ENCODE measurements at places on chromosomes 1 and 21. TPM values are rescaled to one million over a fixed set of nuclear protein-coding genes. Genes with fewer than 3 reads are reported as not detected.

AMY1C gene
- not detected for total RNA-seq

FCMR gene
- total RNA-seq: 1.8 TPM

DNA sequence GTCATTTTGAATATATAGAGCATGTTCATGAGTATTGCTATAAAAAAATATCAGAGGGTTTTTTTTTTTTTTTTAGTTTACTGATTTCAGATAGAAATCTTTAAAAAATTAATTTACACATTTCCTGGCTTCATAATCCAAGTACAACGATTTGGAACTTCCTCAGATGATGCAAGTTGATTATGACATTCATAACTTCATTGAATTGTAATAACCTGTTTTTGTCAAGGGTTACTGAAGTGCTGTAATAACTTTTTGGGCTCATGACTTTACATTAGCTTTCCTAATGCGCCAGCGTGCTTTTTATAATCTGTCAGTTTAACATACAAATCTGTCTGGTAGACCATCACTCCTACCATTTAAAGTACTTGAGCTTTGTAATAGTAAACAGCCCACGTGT is 81.3 kb downstream of the SASS6 start:
- no peaks in the 10 kb centered on the region for H3K36me3 ChIP-seq
- H3K4me1 ChIP-seq: no peaks in the 10 kb centered on the region
- H3K27ac ChIP-seq: no peak overlapping the region
- DNase-seq: no peak
- H3K27me3 ChIP-seq: no peaks in the 10 kb centered on the region

GRCh38 chr1:93078203-93078602 is 880 bp upstream of the MTF2 start:
- no peaks in the 10 kb centered on the region for H3K27me3 ChIP-seq
- peak overlapping the region; percentile 68 for H3K4me3 ChIP-seq
- no peak for DNase-seq
- H3K36me3 ChIP-seq: no peaks in the 10 kb centered on the region

GRCh38 chr1:113125517-113125916 is 52.5 kb downstream of the LRIG2 start:
- H3K36me3 ChIP-seq: no peaks in the 10 kb centered on the region
- peak overlapping the region; percentile 1 for H3K27ac ChIP-seq
- no peaks in the 10 kb centered on the region for H3K4me1 ChIP-seq

DNA sequence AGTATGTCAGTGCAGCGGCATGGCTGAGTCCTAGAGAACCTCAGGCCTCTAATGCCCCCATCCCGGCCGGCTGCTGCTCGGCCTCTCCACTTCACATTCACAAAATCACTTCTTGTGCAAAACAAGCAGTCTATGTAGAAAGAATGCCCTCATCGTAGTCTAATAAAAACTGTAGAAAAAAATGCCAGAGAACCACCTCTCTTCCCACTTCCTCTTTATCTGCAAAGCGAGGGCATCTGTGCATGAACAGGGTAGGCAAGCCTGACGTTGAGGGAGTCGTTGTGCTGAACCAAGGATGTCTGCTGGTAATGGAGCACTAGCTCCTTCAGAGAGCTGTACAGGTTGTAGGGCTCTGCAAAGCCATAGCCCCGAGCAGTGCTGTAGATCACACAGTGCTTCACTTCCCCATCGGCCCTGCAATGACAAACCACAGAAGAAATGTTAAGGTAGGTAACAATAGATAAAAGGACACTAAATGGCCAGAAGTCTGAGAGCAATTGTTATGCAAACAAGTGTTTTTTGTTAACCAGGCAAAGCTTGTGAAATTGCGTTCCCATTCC is 88.9 kb downstream of the PIK3R3 start:
- DNase-seq: no peak
- no peaks in the 10 kb centered on the region for H3K4me1 ChIP-seq
- no peaks in the 10 kb centered on the region for H3K36me3 ChIP-seq
- H3K27ac ChIP-seq: no peak overlapping the region
- no peak overlapping the region for H3K4me3 ChIP-seq

GRCh38 chr1:2564815-2565374 is 8.7 kb downstream of the TNFRSF14 start:
- no peaks in the 10 kb centered on the region for H3K4me1 ChIP-seq
- H3K27ac ChIP-seq: no peak overlapping the region
- H3K4me3 ChIP-seq: no peak overlapping the region
- no peaks in the 10 kb centered on the region for H3K36me3 ChIP-seq

GRCh38 chr21:29085106-29085752 is 11.8 kb upstream of the CCT8 start:
- H3K4me1 ChIP-seq: no peaks in the 10 kb centered on the region
- H3K36me3 ChIP-seq: no peaks in the 10 kb centered on the region
- no peak overlapping the region for H3K4me3 ChIP-seq

DNA sequence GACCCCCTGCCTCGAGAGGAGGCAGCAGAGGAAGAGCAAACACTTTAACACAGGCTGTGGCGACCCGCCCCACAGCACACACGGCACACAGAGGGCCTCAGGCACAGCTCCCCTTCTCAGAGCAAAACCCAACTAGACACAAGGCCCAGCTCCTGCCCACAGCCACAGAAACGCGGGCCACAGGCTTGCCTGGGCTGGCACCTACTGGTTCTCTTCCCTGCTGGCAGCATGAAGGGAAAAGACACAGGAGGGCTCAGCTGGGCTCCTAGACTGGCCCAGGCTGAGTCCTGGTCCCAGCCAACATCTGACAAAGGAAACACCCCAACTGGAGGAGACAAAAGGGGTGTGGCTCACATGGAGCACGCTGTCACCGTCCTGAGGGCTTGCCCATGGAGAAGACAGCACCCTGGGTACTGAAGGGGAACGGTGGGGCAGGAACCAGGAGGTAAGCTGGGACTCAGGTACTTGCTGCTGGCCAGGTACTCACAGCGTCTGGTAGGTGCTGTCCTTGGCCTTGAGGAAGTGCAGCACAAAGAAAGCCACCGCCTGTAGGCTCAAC is 3.5 kb downstream of the CD164L2 start:
- H3K27ac ChIP-seq: no peak overlapping the region
- H3K36me3 ChIP-seq: no peaks in the 10 kb centered on the region
- no peaks in the 10 kb centered on the region for H3K4me1 ChIP-seq
- no peak overlapping the region for H3K4me3 ChIP-seq
- DNase-seq: no peak

DNA sequence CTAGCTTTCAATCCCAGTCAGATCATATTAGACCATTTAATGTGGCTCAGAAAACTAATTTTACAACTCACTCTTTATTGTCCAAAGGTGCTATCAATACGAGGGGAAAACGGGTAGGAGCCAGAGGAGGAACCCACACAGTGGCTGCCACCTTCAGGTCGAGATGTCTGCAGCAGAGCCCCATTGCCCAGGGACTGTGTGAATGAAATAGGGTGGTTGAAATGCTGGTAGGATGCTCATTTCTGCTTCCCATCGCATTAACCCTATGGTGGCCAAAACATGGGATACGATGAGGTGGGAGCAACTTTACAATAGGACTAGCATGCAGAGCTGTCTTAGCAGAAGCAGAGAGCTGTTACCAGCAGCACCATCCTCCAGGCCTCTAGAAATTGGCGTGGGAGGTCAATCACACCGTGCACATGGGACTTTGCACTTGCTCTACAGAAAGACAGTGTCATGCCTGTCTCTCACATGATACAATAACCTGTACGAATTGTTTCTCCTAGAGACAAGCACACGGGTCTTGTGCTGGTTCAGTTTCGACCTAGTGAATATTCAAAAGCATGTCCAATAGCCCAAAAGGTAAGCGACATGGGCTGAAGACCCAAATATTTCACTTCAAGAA is 69.5 kb upstream of the DESI2 start:
- H3K27me3 ChIP-seq: no peaks in the 10 kb centered on the region
- H3K36me3 ChIP-seq: no peaks in the 10 kb centered on the region
- no peak for DNase-seq
- H3K4me3 ChIP-seq: no peak overlapping the region
- no peaks in the 10 kb centered on the region for H3K4me1 ChIP-seq

- no peaks in the 10 kb centered on the region for H3K36me3 ChIP-seq
- no peak overlapping the region for H3K4me3 ChIP-seq
- DNase-seq: no peak
- H3K4me1 ChIP-seq: no peaks in the 10 kb centered on the region
Observed at GRCh38 chr1:175882192-175882591, 138.8 kb upstream of the TNR start.

All from pancreas (tissue), 10 donors.